ENCODE measurements at places on chromosomes 3 and 15.
A peak's percentile ranks its signal among the peaks of the same experiment; 100 is the strongest.

GRCh38 chr3:25497096-25497495 lies 69.0 kb downstream of the RARB start:
- DNase-seq = no peak

DNA sequence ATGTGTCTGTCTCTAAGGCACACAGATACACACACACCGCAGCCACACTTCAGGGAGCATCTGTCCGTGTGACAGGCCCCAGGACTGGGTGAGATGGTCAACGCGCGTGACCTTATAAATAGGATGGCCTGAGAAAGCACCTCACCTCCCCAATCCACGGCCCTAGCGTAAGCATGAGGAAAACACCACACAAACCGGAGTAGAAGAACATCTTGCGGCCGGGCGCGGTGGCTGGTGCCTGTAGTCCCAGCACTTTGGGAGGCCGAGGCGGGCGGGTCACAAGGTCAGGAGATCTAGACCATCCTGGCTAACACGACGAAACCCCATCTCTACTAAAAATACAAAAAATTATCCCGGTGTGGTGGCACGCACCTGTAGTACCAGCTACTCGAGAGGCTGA lies 1.6 kb downstream of the NIPA1 start:
- DNase-seq = no peak

- no peak for DNase-seq
Measured at GRCh38 chr15:89450076-89451006, 46.0 kb downstream of the RHCG start.

- DNase-seq = no peak
Measured at GRCh38 chr15:51558411-51558810, 64.2 kb downstream of the DMXL2 start.

DNA sequence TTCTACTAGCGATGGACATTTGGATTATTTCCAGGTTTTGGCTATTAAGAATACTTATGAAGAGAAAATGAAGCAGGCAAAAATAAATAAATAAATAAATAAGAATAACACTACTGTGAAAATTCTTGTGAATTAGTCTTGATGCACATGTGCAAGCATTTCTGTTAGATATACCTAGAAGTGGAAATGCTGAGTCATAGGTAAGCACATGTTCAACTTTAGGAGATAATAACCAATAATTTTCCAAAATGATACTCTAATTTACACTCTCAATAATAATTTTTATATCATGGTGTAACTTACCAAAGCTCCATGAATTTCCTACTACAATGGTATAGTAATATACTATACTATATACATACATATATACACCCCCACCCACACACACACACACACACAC lies 23.4 kb downstream of the EMC4 start:
- no peak for DNase-seq

DNA sequence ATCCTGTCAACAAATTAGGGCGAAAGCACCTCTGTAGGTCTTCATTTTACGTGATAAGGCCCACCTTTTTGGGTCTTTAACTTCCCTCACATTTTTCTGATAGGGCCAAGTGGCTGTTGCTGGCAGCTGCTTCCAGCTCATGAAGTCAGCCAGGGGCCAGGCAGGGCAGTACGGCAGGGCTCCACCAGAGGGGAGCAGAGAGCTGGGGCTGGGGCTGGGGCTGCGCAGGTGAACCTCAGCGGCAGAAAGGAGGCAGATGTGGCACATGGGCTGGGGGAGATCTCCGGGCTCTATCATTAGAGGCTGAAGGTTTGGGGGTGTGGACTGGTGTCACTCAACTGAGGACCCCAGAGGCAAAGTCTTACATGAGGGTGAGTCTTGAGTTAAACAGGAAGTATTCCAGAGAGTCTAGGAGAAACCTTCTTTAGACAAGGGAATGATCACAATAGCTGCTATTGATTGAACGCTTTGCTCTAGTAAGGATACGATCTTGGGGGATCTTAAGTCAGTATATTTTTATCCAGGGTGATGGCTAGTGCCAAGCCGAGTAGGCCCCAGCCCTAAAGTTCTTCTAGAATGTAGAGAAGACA lies 62.8 kb upstream of the MEX3B start:
- peak; percentile 63 for DNase-seq

- no peak for DNase-seq
Measured at GRCh38 chr15:71761649-71762048, 48.7 kb upstream of the NR2E3 start.

GRCh38 chr3:196517919-196518318 lies 2.8 kb upstream of the SMCO1 start:
- DNase-seq = no peak

- DNase-seq = peak; percentile 73
Measured at GRCh38 chr15:57559875-57560274, 31.8 kb upstream of the MYZAP start.
